ENCODE measurements at places on chromosomes 6 and 20. TPM values are rescaled to one million over a fixed set of nuclear protein-coding genes. Genes with fewer than 3 reads are reported as not detected.

- DNase-seq, result peak; percentile 73
Observed at GRCh38 chr6:56528412-56528841, 114.3 kb downstream of the DST start.

- no peak for DNase-seq
Observed at GRCh38 chr20:6558341-6558740, 209.1 kb upstream of the BMP2 start.

DNA sequence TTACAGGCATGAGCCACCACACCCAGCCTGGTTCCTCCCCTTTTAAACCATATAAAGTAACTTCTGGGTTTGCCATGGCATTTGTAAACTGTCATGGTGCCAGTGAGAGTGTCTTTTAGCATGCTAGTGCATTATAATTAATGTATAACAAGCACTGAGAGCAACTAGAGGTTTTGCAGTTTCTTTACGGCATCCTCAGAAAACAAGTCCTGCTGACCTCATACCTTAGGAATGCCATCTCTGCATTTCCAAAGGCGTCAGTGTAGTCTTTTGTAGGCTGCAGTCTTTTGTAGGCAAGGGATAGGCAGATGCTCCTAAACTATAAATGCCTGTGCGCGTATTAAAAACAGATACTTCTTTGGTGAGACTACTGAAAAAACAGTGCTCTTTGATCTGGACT lies 75.0 kb upstream of the EZR start:
- DNase-seq, result peak; percentile 84

DNA sequence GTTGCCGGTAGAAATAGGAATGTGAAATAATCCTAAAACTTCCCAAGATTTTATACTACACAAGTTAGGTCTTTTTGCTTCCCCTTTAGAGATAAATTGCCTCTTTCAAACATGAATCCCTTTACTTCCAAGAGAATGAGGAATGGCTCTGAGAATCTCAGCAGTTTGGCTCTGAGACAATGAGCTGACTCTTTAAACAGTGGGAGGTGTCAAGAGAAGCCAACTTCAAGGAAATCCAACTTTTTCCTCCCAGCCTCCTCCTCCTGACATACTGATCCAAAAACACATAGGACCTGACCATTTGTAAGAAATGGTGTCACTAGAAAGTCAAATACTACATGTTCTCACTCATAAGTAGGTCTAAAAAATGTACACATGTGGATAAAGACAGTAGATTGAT lies 154.2 kb downstream of the ALDH8A1 start:
- no peak for DNase-seq

DNA sequence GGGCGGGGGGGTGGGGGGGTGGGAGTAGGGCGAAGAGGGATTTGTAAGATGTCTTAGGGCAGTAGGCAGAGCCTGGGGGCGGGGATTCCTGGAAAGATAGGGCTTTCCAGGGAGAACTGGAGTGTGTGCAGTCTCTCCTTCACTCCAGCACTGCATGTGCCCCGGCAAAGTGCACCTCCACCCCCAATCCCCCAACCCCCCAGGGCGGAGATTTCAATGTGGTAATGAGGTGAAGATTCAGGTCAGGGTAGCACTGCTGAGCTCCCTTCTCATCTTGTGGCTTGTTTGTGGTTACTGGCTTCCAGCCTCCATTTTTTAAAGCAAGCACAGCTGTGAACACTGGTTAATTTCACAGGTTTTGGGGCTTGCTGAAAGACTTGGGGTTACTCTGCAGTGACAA lies 5.9 kb downstream of the TMEM239 start:
- peak; percentile 69 for DNase-seq

- no peak for DNase-seq
Observed at GRCh38 chr6:168884050-168884645, 369.5 kb downstream of the THBS2 start.

DNA sequence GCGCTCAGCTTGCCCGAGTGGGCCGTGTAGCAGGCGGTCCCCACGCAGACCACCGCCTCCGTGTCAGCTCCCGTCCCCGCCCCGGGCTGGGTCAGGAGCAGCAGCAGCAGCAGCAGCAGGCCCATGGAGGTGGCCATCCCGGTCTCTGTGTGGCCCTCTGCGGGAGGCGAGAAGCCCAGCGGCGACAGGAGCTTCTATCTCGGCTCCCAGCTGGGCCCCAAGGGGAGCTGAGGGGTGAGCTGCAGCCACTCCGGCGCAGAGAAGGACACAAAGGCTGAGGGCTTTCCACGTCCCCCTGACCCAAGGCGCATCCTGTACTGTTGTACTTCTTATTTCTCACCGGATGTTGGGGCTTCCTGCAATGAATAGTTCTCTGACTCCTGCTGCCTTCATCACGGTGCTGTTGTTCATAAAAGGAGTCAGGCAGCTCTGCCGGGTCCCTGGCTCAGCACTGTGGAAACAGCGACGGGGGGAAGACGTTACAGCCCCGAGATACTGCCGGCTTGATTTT lies at the start of gene CD93:
Gene CD93 (minus strand): TSS at position 269 of the 511 bp plus-strand sequence. CDS start 132 bp downstream, at position 137.
- no peak for DNase-seq

PHACTR2 gene
- total RNA-seq, result 62.5 TPM

C6orf118 gene
- total RNA-seq, result not detected

NEDD9 gene
- total RNA-seq, result 27.1 TPM

TRDN gene
- total RNA-seq, result not detected
